ENCODE measurements at places on chromosomes 2 and 18.

- DNase-seq, result no peak
These were observed 5.4 kb downstream of the PID1 start for GRCh38 chr2:229265727-229266126.

GRCh38 chr2:134098321-134098720, 155.6 kb upstream of the MGAT5 start:
- no peak for DNase-seq

DNA sequence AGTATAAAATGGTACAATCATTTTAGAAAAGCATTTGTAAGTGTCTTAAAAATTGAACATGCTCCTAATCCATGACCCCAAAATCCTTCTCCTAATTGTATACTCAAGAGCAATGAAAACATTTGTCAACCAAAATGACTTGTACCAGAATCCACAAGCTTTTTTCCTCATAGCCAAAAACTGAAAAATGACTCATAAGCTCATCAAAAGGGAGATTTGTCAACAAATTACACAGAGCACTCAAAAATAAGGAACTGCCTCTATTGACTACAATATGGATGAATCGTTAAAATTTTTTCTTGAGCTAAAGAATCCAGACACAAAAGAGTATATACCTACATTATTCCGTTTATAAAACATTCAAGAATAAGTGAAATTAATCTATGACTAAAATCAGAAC, 544.8 kb downstream of the ARHGAP15 start:
- DNase-seq, result no peak

GRCh38 chr2:98313492-98314250, 32.6 kb upstream of the CNGA3 start:
- DNase-seq, result no peak

DNA sequence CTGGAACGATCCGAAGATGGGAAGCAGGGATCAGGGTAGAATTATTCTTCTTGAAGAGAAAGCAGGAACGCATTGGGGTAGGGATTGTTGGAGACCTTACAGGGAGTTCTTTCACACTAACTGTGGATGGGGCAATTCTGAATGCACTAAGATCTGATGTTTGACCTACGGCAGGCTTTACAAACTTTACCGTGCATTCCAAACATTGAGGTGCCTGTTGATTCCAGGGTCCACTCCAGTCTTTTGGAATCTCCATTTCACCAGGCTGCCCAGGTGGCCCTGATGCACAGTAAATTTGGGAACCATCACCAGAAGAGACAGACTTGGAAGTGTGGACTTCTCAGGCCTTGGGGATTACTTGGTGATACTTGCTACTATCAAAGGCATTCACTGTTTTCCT, 76.9 kb downstream of the RFTN2 start:
- DNase-seq, result no peak

- no peak for DNase-seq
These were observed 213.3 kb downstream of the FAM210A start for GRCh38 chr18:13513021-13513420.

DNA sequence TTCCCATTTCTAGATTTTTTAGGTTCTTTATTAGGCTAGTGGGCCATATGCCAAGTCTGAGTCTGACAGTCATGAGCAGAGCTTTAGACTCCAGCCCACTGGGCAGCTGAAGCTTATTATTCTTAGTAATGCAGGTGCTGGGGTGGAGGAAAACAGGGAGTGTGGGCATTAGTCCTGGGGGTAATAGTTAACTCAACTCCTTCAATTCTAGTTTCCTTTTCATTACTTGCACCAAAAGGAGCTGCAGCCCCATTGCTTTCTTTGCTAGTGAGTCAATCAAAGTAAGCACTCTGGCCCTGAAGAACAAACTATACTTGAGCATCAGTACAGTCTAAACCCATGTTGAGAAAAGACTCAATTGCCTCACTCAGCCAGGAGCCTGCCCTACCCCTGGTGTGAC, 35.5 kb downstream of the ICOS start:
- no peak for DNase-seq

GRCh38 chr18:59085126-59085794, 54.4 kb upstream of the SEC11C start:
- no peak for DNase-seq

- no peak for DNase-seq
These were observed 64.7 kb upstream of the DSEL start for GRCh38 chr18:67581178-67581577.

DNA sequence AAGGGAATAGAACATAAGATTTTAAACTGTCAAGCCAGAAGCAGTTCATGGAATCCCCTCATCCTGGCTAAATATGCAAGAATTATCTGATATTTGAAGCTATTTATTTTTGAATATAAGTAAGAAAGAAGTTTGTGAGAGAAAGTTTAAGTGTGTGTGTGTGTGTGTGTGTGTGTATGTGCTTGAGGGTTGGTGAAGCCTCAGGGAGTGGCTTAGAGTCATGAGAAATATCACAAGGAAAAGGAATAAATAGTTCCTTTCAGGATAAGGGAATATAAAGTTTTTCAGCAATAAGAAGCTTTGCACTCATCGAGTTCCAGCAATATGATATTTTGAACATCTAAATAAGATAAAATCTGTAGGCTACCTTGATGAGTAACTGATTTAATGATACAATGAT, 359.6 kb downstream of the MEIS1 start:
- no peak for DNase-seq

DNA sequence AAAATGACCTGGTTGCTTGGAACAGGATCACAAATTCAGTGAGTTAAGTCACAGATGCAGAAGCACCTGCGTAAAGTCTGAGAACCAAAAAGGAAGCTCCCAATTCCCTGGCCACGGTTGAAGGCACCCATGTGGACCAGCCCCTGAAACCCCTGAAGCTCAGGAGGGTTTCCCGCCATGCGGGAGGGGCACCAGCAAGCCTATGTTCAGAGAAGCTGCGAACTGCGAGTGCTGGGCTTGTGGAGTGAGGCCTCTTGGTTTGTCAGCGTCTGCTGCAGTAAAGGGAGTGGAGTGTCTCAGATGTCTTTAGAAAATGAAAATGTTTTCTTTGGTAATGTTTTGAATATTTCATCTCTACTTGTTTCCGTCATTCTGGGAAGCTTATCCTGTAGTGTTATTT, 16.1 kb upstream of the ACKR3 start:
- DNase-seq, result no peak

DNA sequence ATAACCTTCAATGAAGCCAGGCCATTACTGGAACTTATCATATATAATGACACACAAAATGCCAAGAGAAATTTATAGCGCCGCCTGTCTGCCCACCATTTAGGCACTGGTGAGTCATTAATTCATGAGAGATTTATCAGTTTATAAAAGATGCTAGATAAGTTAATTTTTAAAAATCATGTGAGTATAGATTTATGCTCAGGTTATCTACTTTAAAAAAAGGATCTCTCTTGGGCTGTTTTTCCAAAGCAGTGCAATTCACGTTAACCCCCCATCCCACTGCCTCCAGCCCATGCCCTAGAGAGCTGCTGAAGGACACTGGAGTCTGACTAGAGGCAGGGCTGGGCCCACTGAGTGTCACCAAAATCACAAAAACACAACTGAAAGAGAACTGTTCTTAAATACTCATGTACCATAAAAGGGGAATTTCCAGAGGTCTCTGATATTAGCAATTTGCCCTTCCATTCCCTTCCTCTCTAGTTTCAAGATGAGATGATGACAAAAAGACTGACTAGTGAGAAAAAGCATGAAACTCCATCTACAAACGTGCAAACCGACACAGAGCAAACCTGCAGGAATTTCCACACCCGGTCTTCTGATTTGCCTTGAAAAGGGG, 160.8 kb downstream of the BCL2 start:
- DNase-seq, result peak; percentile 50

GRCh38 chr18:49018554-49019445, 68.0 kb upstream of the SMAD7 start:
- peak; percentile 24 for DNase-seq

DNA sequence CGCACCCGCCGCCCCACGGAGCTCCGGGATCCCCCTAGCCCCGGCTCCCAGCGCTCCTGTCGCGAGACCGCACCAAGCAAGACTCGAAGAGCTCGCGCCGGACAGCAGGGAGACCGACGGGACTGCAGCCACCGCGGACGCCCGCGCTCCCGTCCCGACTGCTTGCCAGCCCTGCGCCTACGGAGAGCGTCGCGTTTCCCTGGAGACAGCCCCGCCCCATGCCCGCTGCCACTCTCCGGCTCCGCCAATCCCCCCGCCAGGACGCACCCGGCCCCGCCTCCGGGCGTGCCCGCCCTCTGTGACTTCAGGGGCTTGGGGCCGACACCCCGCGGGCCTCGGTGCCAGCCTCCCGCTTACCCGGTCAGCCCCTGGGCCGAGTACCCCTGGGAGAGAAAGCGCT, at the start of gene ANKMY1:
ANKMY1 (minus strand) TSS at position 181 of the 400 bp plus-strand sequence. CDS start 653 bp downstream, outside the sequence.
- peak; percentile 78 for DNase-seq

DNA sequence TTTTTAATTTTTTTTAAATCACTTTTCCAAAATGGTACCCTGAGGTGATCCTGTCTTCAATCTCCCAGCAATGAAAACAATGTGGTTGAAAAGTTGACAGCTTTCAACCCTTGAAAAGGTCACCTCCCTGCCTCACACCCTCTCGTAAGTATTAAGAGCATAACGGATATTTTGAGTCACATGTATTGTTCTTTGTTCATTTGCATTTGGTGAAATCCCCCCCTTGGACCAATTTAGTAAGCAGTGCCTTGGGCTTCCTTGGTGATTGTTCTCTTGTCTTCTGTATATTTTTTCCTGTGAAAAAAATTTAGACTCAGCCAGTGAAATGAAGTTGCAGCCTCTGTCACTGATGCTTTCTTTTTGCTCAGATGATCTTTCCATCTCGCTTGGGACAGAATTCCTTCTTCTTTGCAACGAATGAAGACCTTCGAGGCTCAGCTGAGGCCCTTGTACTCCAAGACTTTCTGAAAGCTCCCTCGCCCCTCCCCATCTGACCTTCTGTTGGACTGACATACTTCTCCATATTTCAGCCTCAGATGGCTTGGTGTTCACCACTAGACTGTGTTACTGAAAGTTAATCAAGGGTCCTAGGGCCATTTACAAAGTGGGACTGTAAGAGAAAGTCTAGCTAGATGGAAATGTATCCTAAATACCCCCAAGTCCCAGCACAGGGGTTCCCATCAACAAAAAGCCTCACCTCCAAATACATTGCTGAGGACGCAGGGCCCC, 158.4 kb downstream of the BCL2 start:
- DNase-seq, result peak; percentile 51

- DNase-seq, result peak; percentile 73
These were observed 2.7 kb downstream of the GPC1 start for GRCh38 chr2:240437861-240438809.

- DNase-seq, result no peak
These were observed 18.0 kb upstream of the ARHGAP28 start for GRCh38 chr18:6711467-6711866.

- no peak for DNase-seq
These were observed 691.3 kb downstream of the LRP1B start for GRCh38 chr2:141439524-141439923.

GRCh38 chr2:53173091-53173490, 594.5 kb upstream of the CHAC2 start:
- no peak for DNase-seq

DNA sequence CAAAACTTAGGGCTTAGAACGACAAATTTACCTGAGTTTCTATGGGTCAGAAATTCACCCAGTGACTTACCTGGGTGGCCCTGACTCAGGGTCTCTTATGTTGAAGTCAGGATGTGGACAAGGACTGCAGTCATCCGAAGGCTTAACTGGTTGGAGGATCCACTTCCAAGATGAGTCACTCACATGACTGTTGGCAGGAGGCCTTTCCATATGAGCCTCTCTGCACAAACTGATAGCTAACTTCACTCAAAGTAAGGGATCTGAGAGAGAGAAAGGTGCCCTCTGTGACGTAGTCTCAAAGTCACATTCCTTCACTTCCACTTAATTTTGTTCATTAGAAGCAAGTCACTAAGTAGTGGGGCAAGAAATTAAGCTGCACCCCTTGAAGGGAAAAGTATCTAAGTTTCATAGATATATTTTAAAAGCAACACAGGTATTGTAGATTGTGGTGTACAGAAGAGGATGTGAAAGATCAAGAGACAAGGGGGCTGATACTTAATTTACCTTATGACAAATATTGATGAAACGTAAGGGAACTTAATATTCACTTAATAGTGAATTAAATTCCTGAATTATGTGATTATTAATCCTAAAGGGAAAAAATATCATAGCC, 48.4 kb downstream of the TANK start:
- DNase-seq, result no peak

GRCh38 chr2:32977228-32977758, 30.5 kb downstream of the LTBP1 start:
- DNase-seq, result no peak

DNA sequence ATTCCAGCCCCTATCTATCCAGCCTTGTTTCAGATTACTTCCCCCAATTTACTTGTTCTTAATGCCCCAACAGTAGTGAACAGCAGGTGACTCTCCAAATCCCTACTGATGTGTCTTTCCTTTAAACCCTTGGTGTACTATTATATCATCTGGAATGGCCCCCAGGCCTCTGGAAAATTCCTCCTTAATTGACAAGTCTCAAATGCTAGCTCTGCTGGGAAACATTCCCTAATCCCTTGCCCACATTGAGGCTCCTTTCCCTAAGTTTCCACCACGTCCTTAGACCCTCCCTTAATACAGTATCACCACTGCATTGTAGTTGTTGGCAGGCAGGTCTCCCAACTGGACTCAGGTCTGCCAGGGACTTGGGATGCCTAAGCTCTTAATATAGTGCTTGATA, 41.0 kb downstream of the MYO3B start:
- no peak for DNase-seq

- no peak for DNase-seq
These were observed 47.4 kb downstream of the MGAT5 start for GRCh38 chr2:134301099-134301927.

DNA sequence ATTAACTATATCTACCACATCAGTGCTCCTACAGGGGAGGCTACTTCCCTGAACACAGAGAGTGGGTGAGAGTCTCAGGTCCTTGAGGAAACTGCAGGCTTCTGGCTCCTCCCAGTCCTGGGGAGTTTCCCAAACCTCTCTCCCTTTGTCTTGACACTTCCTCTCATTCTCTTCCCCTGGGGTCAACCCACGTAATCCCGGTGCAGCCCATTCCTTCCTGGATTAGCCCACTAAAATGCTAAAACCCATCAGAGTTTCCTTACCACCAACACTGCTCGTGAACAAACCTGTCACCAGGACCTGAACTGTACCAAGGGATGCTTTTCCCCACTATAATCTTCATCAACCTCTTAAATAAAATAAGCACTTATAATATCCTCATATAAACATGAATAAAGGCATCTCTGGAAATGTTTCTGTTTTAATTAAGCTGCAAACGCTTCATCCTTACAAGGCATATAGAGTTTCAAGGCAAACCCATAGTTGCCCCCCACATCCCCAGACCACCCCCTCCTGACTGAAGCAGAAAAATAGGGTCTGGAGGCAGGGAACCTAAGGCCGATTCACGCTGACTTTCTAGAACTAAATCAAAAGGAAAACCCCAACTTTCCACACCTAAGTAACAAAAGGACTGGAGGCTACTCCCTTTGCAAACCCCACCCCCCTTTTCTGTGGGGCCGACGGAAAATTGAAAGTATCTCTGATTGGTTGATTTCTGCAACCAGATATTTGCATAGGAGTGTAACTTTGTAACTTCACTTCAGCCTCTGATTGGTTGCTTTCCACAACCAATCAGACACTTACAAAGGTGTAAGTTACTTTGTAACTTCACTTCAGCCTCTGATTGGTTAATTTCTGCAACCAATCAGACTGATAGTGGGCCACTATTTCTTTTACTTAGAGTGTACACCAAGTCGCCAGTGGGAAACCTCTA, 19.0 kb downstream of the TMSB10 start:
- no peak for DNase-seq
